ENCODE measurements at places on chromosomes 1 and 21.
A peak's percentile ranks its signal among the peaks of the same experiment; 100 is the strongest.

DNA sequence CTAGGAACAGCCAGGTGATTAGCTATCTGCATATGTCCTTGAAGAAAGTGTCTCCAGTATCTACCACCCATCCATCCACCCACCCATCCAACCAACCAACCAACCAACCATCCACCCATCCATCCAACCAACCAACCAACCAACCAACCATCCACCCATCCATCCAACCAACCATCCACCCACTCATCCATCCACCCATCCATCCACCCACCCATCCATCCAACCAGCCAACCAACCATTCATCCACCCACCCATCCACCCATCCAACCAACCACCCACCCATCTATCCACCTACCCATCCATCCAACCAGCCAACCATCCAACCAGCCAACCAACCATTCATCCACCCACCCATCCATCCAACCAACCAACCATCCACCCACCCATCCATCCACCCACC is 12.1 kb downstream of the C21orf58 start:
- no peak for DNase-seq

- DNase-seq: no peak
Observed at GRCh38 chr21:31713973-31714740, 17.8 kb downstream of the SCAF4 start.

- DNase-seq: peak; percentile 62
Observed at GRCh38 chr1:3170561-3171453, 101.8 kb downstream of the PRDM16 start.

GRCh38 chr21:21921410-21922232 is 923.4 kb downstream of the NCAM2 start:
- peak; percentile 21 for DNase-seq

- DNase-seq: no peak
Observed at GRCh38 chr1:44723064-44723463, 7.9 kb downstream of the RNU5D-1 start.

DNA sequence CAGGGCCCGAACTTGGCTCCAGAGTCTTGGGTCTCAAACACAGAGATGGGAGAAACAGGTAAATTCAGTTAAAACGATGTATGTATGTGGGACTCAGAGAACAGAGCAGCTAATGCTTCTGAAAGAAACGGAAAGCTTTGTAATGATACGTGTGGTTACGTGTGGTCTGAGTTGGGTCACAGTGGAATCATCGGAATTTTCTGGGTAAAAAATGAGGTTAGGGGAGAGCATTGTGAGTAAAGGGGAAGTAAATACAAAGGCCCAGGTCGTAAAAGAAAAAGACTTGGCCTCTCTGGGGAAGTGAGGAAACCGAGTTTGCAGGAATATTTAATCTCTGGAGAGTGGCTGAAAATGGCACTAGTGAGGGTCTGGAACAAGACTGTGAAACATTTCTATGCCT is 8.3 kb downstream of the NHLH2 start:
- no peak for DNase-seq

- DNase-seq: no peak
Observed at GRCh38 chr1:208450958-208451357, 206.8 kb upstream of the PLXNA2 start.

- DNase-seq: no peak
Observed at GRCh38 chr1:101311146-101311920, 74.5 kb downstream of the S1PR1 start.

Measured in GM03348 (cell line).